DMS79 treated with DMSO at 0.1 percent for 48 hours (cell line): ENCODE measurements at places on chromosomes 4 and X.

- DNase-seq, result no peak
Measured at GRCh38 chr4:40058121-40058520, 1.5 kb downstream of the N4BP2 start.

GRCh38 chr4:109708435-109708834 lies 5.2 kb upstream of the CASP6 start:
- no peak for DNase-seq

DNA sequence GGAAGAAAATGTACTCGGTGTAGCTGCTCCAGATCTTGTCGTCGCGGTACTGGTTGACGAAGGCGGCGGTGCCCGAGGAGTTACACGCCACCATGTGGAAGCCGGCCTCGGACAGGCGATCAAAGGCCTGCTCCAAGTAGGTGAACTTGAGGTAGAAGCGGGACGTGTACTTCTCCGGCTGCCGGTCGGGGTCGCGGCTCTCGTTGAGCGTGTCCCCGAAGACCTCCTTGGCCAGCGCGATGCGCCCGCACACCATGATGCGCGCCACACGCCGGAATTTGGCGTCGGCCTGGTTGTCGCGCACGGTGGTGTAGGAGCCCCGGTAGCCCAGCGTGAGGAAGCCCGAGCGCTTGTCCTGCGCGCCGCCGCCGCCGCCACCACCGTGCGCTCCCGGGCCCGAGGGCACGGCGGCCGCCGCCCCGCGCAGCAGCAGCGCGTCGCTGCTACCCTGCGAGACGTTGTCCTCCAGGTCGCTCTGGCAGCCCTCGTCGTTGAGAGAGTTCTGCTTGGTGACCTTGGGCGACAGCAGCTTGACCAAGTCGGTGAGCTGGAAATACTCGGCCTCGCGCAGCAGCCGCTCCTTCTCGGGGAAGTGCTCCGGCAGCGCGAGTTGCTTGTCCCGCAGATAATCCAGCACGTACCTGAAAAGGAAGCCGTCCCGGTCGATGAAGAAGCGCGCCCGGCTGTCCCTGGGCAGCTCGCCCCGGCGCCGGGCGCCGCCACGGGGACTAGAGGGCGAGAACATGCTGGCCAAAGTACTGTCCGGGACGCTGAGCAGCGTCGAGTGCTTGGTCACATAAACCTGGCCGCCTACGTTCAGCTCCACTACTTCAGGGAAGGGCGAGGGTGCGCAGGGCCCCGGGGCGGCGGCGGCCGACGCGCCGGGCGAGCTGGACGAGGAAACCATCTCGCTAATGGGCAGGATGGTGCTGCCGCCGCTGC lies 775 bp downstream of the KCTD8 start:
- DNase-seq, result no peak

DNA sequence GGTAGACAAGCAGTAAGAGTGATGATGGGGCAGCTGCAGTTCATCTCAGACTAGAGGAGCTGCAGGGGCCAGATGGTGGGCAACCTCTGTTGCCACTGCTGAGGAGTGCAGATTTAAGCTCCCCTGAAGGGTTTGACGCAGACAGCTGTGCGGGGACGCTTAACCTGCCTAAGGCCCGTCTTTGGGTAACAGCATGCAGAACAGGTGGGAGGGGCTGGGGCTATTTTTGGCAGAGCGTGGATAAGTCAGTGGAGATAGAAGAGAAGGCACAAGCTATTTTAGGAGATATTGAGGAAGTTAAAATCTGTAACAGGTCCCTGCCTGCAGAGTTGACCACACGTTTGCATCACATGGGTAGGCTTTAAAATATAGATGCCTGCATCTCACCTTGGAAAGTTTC lies 10.5 kb downstream of the CD99 start:
- no peak for DNase-seq

GRCh38 chr4:16290681-16291420 lies 64.6 kb upstream of the TAPT1 start:
- no peak for DNase-seq
